ENCODE measurements at places on chromosomes 5 and 9.

GRCh38 chr9:112173489-112174221 is 1.4 kb downstream of the SUSD1 start:
- DNase-seq, result no peak

DNA sequence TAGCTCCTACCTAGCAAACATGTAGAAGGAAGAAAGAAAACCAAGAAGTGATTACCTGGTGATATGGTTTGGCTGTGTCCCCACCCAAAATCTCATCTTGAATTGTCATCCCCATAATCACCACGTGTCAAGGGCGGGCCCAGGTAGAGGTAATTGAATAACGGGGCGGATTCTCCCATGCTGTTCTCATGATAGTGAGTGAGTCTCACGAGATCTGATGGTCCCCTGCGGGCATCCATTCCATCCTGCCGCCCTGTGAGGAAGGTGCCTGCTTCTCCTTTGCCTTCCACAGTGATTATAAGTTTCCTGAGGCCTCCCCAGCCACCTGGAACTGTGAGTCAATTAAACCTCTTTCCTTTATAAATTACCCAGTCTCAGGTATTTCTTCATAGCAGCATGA is 27.4 kb upstream of the ANKRD34B start:
- DNase-seq, result no peak

- DNase-seq, result peak; percentile 17
Measured at GRCh38 chr5:161007879-161008278, 155.9 kb upstream of the ATP10B start.

GRCh38 chr5:66603164-66603563 is 7.0 kb downstream of the MAST4 start:
- no peak for DNase-seq

DNA sequence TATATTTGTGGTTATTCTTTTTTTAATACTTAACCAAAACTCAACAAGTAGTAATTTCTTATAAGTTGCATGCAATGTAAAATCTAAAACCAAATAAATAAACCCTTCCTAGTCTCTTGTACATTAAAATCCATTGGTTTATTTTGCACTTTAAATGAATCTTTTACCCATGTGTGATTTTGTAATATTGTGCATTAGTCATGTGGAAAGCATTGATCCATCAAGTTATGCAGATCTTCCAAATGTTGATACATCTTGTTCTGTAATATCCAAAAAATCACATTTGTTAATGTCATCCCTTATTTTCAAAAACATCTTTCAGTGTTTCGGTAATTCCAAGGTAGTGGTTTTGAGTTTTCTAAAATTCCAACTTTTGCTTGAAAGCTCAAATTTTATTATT is 63.3 kb downstream of the CWC27 start:
- no peak for DNase-seq

DNA sequence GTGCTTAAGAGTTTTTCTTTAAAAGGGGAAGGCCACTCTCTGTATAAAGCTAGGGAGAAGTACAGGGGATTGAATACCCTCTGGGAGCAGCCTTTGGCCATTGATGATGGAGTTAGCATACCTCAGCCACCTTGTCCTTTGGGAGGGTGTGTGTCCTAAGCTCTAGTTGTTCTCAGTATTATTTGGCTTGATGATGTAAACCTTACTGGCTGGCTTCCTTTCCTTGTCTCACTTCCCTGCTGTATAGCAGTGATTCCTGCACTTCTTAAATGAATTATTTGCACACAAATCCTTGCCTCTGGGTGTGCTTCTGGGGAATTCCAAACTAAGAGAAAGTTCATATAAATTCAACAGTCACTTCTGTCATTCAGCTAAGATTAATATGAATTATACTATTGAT is 234.9 kb upstream of the RIOK2 start:
- no peak for DNase-seq

DNA sequence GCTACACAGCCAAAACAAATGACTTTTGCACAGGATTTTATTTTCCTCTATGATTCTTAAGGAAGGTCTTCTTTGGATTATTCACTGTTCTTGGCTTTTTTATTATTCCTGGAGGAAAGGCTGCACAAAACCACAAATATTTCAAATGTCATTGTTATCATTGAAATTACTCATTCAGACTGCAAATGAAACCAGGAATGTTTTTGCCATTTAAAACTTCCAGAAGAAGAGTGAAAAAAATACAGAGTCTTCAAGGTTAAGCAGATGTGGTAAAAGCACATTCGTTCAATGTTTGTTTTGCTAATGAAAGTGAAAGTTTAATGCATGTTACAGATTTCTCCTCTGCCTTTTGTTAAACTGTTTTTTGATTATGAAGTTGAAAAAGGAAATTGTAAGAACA is 238.2 kb downstream of the TLE4 start:
- DNase-seq, result no peak
